ENCODE measurements at places on chromosomes 5 and 9.

DNA sequence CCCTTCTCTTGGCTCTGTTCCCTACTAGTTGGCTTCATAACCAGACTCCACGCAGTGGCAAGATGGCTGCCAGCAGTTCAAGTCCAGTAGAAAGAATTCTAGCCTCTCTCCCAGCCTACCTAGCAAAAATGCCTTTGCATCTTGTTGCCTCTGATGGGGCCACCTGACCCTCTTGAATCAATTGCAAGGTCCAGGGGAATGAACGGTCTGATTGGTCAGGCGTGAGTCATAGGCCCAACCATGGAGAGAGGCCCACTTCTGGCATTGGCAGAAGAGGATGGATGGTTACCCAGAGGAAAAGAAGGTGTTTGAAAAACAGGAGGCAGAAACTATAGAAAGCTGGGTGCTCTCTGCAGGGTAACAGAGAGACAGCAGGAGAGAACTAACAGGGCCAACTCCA is 622.6 kb downstream of the CCDC171 start:
- no peak for DNase-seq

GRCh38 chr9:33813712-33814641 is 3.0 kb upstream of the UBE2R2 start:
- no peak for DNase-seq

DNA sequence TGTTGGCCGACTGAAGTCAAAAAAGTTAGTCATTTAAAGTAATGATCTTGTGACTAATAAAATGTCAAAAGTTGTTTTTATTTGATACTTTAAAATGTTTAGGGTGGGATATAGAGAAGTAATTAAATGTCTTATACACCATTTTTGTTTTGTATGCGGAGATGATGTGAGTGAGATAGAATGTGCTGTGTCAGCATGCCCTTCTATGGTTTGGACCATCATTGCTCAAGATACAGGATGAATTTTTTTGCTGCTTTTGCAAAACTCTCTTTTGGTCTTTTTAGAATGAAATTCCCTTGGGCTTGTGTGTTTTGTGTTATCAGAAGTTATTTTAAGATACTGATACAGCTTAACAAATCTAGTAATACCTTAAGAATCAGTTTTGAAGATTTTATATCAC is 12.5 kb downstream of the SRFBP1 start:
- no peak for DNase-seq

DNA sequence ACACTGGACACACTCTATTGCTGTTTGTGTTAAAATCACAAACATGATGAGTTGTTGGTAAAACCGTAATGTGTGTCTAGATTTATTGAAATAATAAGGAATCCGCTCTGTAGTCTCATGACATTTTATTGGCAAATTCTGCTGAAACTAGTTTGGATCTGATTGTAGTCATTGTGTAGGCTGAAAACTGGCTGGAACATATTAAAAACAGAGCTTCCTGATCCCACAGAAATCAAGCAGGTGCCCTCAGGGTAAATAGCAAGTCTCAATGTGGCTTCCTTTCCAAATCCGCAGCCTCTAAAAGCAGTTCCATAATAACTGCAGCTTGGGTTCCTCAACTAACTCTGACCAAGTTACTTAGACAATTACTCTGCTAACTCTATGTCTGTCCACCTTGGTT is 427.5 kb upstream of the KIF2A start:
- DNase-seq = no peak

- DNase-seq = no peak
Observed at GRCh38 chr9:12796601-12797000, 21.8 kb downstream of the LURAP1L start.

DNA sequence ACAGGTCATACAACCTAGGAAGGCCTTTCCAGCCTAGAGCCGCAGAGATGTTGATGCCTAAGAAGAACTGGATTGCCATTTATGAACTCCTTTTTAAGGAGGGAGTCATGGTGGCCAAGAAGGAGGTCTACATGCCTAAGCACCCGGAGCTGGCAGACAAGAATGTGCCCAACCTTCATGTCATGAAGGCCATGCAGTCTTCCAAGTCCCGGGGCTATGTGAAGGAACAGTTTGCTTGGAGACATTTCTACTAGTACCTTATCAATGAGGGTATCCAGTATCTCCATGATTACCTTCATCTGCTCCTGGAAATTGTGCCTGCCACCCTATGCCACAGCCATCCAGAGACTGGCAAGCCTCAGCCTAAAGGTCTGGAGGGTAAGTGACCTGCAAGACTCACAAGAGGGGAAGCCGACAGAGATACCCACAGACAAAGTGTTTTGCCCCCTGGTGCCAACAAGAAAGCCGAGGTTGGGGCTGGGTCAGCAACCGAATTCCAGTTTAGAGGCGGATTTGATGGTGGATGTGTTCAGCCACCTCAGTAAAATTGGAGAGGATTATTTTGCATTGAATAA is 11.2 kb upstream of the CDKN2AIPNL start:
- DNase-seq = no peak

DNA sequence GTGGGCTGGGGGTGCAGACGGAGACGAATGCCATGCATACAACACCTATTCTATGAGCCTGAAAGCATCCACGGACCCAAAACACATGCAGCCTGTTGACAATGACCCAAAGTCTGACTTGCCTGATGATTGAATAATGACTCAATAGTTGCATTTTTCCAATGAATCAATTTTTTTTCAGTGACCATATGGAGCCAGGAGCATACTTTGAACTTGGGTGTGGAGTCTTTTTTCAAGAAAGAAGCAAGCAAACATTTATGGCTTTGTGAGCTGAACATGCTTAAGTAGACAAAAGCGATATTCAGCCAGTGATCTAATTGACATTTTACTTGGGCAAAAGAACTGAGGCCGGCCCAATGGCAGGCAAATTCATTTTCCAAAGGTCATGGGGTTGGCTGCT is 283.9 kb upstream of the PANK3 start:
- DNase-seq = no peak

DNA sequence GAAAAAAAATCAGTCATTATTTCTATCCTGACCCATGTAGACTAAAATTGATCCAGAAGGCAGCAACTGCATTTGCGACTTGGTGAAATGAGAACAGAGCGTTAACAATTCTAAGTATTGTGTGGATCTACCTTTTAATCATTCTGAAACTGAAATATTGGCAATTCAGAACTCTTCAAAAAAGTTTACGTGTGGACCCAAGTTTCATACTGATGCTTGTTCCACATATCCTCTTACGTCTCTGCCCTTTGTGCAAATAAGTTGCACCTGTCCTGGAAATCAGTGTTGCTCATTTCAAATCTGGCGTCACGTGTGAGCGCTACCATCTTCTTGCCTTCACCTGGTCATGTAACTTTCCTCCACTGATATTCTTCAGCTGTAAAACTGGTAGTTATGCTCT is 74.7 kb downstream of the NTRK2 start:
- DNase-seq = no peak

DNA sequence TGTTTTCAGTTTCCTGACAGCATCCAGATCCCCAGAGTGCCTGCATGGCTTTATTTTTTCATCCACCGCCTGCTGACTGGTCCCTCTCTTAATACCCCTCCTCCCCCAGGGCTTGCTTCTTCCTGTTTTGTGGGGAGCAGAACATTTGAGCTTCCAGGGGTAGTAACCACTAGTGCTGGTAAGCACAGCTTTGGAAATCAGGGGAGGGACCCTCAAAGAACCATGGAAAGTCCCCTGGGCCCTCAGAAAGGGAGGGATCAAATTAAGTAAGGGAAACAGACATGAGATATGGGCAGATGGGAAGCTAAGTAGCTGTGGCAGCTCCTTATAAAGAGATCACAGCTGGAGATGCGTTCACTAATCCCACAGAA is 26.8 kb downstream of the GRIA1 start:
- no peak for DNase-seq

DNA sequence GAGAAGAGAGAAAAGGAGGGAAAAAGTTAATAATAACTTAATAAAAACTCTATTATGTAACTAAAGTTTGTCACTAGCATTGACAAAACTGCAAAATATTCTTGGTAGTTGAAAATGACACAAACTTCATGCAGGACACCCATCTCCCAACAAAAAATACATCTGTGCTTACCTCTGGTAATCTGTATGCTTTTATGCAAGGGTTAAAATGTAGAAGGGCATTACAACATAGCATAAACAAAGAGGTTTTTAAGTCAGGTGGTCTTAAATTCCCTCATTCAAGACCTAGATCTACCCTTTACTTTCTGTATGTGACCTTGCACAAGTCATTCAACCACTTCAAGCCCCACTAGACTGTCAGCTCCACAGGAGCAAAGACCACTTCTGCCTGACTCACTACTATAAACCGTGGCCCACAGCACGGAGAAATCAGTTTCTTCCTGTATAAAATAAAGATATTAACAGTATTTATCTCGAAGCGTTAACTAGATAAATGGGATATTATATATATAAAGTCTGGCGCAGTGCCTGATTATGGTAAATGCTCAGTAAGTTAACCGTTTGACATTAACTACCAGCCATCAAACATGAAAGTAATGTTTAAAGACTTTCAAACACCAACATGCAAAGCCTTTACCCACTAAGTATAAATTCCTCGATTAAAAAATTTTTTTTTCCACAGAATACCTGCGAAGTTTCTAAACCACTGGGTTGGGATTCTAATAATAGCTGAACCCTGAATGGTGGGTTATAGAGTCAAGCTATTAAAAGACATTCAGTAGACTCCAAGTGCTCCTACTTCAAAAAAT is 2.0 kb downstream of the FBXL17 start:
- no peak for DNase-seq

DNA sequence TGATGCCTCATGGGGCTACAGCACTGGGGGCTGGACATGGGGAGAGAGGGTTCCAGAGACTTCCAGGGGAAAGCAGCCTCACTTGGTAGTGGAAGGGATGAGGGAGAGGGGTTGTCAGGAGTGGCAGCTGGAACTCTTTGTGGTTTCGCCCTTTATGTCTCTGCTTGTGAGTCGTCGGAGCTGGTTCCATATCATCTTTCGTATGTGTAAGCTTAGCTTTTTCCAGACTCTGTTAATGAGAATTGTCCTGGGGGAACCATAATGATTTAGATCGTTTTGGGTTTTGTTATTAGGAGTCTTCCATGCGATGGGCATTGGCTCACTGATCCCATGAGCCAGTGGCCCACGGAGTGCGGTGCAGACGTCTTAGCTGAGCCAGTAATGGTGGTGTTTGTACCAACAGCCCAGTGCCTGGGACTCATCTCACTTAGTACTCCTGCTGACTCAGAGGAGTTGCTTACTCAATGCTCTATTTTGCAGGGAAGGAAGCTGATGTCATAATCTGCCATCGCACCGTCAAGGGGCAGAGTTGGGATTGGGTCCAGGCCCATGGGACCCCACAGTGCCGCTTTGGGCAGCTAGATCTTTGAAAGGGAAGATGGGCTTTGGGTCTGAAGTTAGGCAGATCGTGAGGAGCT is 48.5 kb downstream of the NEK6 start:
- no peak for DNase-seq

DNA sequence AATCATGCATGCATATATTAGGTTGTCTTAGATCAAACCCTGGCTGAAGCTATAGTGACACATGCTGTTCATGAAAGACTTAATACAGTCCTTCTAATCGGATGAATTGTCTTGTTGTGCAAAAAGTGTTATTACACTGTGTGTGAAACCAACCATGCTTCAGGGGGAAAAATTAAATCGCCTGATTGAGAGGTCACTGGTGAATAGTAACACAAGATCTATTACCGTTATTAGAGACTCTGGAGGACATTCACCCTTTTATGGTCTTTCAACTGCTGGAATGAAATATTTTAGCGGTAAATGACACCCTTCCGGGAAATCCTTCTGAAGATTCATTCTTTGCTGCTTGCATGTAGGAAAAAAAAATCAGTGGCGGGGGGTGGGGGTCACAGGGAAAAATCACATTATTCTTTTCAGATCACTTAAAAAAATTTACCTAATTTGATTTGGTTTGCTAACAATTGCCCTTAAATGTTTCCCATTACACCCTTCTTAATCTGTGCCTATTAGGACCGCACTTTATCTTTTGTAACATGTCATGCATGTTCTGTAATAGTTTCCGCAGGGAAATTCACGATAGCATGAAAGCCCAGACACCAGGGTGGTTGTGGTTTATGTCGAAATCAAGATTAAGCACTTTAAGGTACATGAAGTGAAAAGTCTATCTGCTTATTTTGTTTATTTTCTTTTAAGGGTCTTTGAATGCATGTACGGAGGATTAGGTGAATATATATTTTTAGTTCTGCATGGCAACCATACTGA is 120.6 kb downstream of the FOCAD start:
- no peak for DNase-seq

- DNase-seq = no peak
Observed at GRCh38 chr5:166991601-166992000, 1299.8 kb upstream of the WWC1 start.

- no peak for DNase-seq
Observed at GRCh38 chr5:112720576-112720975, 17.1 kb upstream of the APC start.

GRCh38 chr5:83547889-83548288 is 76.3 kb downstream of the VCAN start:
- no peak for DNase-seq

DNA sequence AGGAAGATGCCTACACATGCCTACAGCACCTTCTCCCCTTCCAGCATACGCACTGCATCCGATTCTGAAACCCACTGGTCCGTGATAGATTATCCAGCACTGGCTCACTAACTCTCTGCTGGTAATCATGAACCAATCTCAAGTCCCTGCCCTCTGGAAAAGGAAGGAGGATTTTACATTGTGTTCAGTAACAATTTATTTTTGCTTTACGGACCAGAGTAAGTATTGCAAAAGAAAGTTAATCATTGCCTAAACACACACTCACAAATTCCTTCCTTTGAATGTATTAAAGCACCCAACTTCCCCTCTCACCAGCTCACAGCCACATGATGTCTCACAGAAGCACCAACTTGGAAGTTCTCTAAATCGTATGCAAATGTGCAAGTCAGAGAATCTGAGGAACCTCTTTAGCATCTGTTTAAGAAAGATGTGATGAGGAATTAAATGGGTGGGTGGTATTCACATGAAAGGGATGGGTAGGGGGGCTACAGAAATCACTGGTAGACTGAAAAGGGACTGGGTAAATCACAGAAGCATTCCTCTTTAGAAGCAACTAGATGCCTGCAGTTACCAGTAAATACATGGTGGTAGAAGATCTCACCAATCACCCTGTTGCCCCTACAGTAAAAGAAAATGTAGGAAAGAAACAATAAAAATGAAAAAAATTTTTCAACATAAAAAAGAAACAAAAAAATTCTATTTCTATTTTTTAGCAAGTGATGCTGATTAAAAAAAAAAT is 8.4 kb downstream of the GNAQ start:
- no peak for DNase-seq

GRCh38 chr5:93076566-93076965 is 504.5 kb downstream of the NR2F1-AS1 start:
- no peak for DNase-seq

GRCh38 chr9:84261070-84261746 is 79.3 kb downstream of the SLC28A3 start:
- peak; percentile 40 for DNase-seq

DNA sequence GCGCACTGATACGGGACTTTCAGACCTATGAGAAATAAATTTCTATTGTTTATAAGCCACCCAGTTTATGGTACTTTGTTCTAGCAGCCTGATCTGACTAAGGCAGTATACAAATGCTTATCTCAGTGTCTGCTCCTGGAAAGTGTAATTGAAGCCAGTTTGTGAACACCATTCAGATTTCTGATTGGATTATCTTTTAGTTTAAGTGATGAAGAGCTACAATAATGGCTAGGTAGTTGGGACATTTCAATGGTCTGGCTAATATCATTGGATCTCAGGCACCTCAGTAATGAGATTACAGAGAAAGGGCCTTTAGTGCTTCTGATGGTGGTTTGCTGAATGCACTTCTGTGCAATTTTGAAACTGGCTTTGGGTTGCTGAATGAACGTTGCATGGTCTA is 133.5 kb downstream of the PSAT1 start:
- no peak for DNase-seq

- no peak for DNase-seq
Observed at GRCh38 chr5:84436866-84437265, 52.2 kb upstream of the EDIL3 start.

GRCh38 chr5:62287237-62287636 is 18.8 kb upstream of the KIF2A start:
- no peak for DNase-seq

All from NCI-H510A (cell line).